Suppressor macrophage treated with lipopolysaccharide for 1 hour (primary cell): ENCODE measurements at places on chromosomes 7 and 10.
A peak's percentile ranks its signal among the peaks of the same experiment; 100 is the strongest.

DNA sequence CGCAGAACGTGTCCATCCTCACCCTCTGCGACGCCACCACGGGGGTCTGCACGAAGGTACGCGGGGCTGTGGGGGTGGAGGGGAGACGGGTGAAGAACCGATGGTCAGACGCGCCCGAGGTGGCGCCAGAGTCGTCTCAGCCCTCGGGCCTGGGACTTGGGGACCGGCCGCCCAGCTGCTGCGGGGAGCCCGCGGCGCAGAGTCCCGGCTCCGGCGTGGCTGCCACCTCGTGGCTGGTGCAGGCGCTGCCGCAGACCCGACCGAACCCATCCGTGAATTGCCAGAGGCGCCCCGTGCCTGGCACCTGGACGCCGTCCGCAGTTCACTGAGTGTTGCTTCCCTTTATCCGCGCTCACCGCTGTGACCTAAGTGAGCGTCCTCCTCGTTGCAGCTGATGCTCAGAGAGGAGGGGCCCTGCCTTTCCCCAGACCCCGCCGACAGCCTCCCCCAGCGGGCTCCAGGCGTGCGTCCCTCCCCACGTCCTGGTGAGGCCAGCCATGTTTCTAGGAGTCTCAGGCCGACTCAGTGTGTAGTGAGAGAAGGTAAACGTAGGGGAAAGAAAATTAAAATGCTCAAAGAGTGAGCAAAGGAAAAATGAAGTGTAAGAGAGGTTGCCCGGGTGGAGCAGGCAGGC lies 208.7 kb downstream of the PAXIP1 start:
- DNase-seq = no peak

DNA sequence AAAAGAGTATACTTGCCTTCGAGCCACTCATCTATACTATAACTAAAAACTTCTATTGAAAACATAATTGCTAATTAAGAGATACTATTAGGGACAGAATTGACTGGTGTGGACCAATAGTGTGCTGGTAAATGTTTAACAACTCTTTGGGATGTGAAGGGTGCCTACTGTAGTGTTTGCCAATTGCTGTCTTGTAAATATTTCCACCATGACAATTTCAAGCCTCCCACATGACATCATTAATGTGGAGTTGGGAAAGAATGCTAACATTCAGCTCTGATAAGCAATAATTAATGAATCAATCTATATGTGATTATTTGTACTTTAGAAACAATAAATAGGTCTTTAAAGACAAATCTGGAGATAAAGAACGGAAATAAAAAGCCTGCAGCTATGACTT lies 136.8 kb downstream of the DGKB start:
- no peak for DNase-seq

GRCh38 chr7:25240340-25240739 lies 12.1 kb upstream of the NPVF start:
- no peak for DNase-seq

DNA sequence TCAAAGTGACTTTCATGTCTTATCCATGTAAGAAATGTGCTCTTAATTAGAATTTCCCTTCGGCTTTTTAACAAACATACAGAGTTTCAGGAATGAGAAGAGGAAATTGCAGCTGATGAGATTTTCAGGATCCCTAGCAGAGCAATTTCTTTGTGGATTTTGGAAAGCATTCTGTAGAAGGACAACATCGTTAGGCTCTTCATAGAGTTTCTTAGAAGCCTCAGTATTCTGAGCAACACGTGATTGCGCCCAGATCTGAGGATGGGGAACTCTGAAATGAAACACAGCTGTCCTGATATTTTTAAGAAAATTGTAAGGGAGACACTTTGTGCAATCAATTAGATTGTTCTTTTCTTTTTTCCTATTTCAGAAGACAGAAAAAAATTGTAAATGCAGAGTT lies 85.8 kb downstream of the LHFPL3 start:
- DNase-seq = no peak

- no peak for DNase-seq
Measured at GRCh38 chr10:89240519-89240918, 11.1 kb downstream of the LIPA start.

GRCh38 chr10:71512761-71513539 lies 116.2 kb downstream of the CDH23 start:
- DNase-seq = peak; percentile 26

- peak; percentile 8 for DNase-seq
Measured at GRCh38 chr7:124996778-124997177, 67.2 kb upstream of the POT1 start.

DNA sequence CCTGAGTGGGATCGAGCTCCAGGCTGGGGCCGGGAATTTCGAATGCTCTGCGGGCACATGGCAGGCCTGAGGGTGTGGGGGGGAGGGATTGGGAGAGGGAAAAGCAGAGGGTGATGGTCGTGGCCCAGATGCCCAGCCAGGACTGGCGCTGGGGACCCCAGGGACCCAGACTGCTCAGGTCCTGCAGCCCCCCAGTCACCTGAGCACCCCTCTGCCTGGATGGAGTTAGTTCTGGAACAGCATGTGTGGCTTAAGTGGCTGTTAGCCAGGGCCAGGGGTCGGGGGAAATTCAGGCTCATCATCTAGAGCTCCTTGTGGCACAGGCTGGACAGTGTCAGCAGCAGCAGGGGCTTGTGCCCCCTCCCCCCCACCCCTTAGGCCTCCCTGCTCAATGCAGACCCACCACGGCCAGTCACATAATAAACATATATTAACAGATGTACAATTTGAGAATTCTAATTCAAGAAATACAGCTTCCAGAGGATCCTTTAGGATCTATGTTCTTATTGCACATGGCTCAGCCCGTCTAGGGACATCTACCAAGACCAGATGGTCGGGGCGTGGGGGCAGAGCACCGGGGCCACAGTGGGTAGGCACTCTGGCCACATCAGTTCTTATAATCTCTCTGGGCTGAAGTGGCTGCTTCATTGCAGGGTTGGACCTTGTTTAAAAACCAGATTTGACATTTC lies 22.2 kb downstream of the DNAJB12 start:
- no peak for DNase-seq

DNA sequence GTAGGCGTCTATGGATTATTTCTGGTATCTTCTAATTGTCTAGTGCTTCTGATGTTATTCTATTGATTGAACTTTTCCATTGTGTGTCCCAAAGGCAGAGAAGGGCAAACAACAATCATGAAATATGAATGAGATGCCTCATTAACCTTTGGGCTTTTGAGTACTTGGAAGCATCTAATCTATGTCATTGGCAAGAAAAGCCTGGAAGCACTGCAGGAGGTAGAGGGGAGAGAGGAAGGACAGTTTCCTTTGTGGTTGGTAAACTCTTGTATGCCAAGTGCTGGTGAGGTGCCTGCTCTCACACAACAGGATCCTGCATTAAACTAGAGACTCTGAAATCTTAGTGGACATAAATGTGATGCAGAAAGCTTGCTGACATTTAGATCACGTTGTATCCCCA lies 155.2 kb upstream of the TPK1 start:
- DNase-seq = no peak

- no peak for DNase-seq
Measured at GRCh38 chr7:149743476-149744255, 29.7 kb downstream of the ZNF467 start.

DNA sequence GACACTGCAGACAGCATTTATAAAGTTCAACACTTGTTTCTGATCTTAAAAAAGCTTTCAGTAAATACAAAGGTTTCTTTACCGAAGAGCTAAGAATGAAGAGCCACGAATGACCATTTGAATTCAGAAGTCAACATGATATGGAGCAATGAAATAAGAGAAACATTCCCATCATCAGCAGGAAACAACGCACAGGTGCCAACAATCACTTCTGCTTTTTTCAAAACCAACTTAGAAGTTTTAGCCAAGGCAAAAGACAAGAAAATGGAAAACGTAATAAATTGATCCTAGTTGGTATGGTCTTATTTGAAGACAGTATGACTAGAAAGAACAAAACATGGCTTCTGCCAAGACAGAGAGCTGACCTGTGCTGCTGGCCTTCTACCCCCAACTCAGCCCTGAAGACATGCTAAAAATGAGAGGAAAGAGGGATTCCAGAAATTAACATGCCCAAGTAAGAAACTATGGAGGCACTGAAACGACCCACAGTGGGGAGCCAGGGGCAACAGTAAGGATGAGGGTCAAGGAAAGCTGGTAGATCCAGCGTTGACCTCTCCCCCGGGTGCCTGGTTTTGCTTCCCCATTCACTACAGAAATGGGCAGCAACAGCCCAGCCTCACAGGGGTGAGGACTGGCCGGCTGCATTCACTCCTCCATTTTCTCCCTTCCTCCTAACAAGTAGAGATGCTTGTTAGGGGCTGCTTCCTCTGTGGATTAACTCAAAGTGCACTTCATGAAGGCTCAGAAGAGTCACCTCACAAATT lies 30.1 kb downstream of the VPS41 start:
- DNase-seq = no peak

DNA sequence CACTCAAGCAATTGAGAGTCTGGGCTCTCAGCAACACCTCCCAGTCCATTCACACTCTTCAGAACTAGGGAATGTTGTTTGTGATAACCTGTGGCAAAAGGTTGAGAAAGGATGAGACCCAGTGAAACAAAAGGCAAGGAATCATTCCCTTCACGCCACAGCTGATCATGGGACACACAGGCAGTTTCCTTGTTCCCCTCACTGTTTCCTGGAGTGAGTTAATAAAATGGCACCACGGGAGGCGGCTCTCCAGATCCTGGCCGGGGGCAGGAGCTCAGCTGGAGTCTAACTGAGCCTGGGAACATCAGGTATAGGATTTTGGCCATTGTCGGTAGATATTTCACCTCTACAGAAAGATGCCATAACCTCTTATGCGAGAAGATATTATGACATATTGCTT lies 107.3 kb upstream of the FAM171A1 start:
- no peak for DNase-seq

- DNase-seq = no peak
Measured at GRCh38 chr10:14102056-14102455, 228.7 kb downstream of the FRMD4A start.

DNA sequence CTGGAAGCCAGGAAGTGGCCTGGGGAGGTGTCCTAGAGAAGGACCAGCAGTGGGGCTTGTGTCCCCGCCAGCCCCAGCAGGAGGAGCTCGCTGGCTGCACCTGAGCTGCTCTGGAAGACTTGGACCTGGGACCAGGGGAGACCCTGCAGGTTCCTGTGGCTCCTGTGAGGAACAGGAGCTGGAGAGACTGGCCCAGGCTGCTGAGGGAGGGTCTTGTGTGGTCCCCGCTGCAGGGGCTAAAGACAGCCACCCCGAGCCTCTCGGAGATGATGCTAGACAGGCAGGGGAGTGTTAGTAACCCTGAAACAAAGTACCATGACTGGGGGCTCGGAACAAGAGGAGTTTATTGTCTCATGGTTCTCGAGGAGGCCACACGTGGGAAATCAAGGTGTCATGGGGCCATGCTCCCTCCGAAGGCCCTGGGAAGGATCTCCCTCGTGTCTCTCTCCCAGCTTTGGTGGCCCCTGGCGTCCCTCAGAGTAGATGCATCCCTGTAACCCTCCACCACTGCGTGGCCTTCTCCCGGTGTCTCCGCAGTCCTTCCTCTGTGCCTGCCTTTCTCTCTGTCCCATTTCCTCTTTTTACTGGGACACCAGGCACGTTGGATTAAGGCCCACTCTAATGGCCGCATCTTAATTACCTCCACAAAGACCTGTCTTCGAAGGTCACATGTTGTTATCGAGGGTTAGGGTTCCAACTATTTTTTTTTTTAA lies 348.4 kb downstream of the GLRX3 start:
- DNase-seq = no peak

DNA sequence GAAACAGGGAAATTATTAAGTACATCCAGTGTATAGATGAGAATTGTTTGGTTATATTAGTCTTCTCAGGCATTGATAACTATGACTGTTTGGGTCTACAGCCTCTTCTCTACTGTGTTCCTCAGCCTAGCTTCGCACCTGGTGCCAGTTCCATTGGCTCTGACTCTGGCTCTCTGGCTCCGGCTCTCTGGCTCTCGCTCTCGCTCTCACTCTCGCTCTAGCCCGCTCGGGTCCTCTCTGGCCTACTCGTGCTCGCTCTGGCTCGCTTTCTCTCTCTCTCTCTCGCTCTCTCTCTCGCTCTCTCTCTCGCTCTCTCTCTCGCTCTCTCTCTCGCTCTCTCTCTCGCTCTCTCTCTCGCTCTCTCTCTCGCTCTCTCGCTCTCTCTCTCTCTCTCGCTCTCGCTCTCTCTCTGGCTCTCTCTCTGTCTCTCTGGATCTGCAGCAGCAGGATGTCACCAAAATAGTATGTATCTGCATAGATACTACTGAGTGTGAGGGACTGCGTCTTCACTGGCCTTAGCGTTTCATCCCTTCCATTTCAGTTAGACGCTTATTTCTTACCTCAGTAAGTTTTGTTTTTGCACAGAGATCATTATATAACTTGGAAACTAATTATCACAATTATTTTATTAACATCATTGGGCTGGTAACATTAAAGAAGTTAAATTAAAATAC lies 6.5 kb upstream of the SSBP1 start:
- DNase-seq = no peak

DNA sequence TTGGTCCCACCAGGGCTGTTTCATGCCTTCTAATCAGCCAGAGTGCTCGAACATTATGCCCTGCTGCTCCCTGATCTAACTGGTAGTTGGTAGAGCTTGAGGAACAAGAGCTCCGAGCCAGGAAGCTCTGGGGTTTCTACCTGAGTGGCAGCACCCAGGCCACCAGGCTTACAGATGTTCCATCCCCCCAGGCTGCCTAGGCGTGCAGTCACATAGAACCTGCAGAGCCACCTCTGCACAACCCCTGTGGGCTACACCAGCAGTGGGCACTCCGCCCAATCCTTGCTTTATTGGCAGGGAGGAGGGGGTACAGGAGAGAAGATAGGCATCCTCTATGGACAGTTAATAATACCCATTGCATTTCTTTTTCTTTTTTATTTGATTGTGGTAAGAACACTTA lies 21.8 kb downstream of the MAP3K8 start:
- no peak for DNase-seq

GRCh38 chr10:118310822-118311221 lies 31.3 kb downstream of the FAM204A start:
- no peak for DNase-seq

DNA sequence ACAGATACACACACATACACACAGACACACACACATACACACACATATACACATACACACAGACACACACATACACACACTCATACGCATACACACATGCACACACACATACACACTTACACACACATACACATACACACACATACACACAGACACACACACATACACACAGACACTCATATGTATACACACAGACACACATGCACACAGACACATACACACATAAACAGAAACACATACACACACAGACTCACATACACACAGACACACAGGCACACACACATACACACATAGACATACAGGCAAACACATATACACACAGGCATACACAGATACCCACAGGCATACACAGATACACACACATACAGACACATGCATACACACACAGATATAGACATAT lies 143.9 kb upstream of the LYZL2 start:
- DNase-seq = no peak

- DNase-seq = no peak
Measured at GRCh38 chr10:112279433-112279832, 3.8 kb upstream of the TECTB start.

- peak; percentile 36 for DNase-seq
Measured at GRCh38 chr10:27481486-27481885, 22.6 kb upstream of the RAB18 start.

DNA sequence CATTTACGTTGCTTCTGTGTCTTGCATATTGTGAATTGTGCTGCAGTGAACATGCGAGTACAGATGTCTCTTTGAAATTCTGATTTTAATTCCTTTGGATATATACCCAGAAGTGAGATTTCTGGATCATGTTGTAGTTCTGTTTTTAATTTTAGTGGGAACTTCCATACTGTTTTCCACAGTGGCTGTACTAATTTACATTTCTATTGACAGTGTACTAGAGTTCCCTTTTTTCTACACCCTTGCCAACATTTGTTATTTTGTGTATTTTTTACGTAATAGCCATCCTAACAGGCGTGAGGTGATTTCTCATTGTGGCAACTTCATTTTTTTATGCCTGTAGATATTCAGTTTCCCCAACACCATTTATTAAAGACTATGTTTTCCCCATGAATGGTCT lies 144.7 kb upstream of the INHBA start:
- peak; percentile 68 for DNase-seq
